Activated CD4-positive, alpha-beta T cell treated with anti-CD3 and anti-CD28 coated beads for 1 hour (primary cell): ENCODE measurements at places on chromosomes 16 and 17.

DNA sequence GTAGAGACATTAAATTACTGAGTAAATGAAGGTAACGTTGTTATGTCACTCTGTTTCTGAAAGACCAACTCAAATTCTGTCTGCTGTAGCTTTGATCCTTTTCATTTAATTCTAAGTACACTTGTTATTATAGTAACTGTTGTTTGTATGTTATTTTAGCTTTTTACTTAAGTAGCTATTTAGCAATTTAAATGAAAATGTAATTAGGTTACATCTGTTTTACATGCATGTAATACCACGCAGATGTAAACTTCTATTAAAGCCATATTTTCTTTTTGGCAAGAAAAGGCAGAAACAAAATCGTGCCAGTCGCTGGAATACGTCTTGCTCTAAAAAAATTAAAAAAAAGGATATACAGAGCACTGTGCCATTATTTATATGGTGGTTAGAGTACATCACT is 282.8 kb downstream of the FTO start:
- no peak for DNase-seq

GRCh38 chr16:55125818-55126385 is 195.2 kb downstream of the IRX5 start:
- DNase-seq = no peak

DNA sequence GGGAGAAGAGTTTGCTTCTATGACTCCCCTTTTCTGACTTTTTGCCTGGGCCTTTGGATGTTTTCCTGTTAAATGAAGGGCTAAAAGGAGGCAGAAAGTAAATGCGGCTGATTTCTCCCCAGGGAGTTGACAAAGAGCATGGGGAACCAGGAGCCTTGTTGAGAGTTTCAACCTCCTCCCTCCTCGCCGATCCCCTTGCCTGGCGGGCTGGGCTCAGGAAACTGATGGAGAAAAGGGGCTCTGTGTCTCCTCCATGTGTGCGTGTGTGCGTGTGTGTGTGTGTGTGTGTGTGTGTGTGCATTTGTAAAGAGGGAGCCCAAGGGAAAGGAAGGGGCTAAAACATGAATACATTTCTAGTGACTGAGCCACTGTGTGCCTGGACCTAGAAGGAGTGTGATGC is 94.5 kb downstream of the ZDHHC7 start:
- no peak for DNase-seq

DNA sequence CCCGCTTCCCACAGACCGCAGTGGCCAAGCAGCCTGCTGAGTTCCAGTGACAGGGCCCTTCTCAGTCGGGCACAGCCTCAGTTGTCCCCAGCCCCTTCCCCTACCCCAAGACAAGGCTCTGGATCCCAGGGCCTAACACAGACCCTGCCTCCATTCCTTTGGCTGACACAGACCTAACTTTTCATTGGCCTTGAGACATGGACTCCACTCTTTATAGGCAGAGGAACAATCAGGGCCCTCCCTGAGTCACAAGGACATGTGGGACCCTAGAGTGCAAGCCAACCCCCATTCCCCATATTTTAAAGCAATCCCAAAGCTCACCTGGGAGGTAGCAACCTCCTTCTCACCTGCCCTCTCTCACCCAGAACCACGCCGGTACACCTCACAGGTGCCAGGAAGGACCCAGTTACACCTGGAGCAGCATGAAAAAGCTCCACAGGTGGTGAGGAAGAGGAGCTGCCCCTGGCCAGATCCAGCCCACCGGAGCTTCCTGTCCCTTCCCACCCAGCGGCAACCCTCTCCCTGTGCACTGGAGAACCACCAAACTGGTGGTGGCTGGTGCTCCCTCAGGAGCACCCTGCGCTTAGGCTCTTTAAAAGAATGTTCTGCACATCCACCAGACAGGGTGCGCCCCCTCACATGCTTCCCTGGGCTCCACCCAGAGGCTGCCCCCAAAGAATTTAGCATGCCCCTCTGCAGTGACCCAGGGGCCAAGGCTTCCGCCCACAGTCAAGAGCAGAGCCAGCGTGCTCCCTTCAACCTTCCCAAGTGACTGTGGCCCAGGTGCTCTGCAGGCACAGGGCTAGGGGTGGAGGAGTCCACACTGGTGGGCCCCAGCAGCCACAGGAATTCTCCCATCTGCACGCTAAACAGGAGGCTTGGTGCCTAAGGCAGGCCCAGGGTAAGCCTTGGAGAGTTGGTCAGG is 3.4 kb downstream of the MNT start:
- DNase-seq = no peak

DNA sequence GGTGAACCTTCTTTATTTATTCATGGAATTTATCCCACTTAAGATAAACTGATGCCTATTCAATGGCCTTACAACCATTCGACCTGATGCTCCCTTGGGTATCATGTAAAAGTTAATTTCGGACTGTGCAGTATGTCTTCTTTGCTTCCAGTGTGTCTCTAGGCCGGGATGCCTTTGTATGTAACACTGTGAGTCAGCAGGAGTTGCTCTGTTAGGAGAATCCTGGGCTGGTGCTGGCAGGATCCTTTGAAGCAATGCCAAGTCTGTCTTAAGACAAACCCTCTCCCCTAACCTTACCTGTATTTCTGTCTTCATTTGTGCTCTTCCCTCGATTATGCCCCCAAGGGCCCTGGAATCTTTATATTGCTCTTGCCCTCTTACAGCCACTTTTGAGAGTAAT is 37.9 kb upstream of the ABCA8 start:
- no peak for DNase-seq

GRCh38 chr17:71966459-71967313 is 154.1 kb upstream of the SOX9 start:
- DNase-seq = no peak

DNA sequence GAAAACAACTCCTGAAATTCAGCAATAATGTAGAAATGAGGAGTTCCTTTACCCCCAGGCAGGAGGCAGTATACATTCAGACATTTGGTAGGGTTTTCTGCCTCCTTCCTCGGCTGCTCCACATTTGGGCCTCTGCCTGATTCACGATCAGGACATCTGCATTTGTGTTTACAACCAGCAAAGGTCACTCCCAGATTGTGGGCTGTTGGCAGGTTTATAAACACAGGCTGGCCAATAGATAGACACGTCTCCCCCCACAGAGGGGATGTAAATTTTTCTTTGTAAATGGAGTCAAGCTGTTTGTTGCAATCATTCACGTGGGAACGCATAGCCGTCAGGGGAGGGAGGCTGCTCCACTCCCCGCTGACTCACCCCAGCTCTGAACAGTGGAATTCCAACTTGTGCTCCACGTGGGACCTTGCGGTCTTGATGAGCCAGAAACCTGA is 252.1 kb upstream of the N4BP1 start:
- no peak for DNase-seq

GRCh38 chr16:22278441-22279230 is 18.6 kb upstream of the POLR3E start:
- DNase-seq = no peak

- DNase-seq = no peak
These were observed 22.7 kb downstream of the TRPV3 start for GRCh38 chr17:3534881-3535252.

DNA sequence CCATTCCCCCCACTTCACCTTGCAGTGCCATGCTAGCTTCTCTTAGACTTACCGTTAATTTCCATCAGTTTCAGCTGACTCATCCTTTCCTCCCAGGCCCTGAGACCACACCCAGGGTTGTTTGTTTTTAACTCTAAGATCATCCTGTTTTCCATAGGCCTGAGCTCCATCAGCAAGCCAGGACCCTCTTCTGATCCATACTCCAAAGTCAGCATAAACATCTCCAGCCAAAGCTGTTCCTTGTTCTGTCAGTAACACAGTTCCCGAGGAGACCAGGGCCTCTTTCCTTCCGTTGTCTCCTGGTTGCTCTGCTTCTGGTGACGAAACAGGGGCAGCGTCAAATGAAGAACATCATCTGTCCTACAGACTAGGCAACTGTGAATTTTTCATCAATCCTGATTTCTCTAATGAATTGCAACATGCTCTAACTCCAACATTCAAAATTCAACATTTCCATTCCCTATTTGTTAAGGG is 83.8 kb upstream of the HNF1B start:
- DNase-seq = no peak

GRCh38 chr16:53080345-53081031 is 25.7 kb downstream of the CHD9 start:
- DNase-seq = no peak

- DNase-seq = no peak
These were observed 26.3 kb downstream of the VPS53 start for GRCh38 chr17:688100-688989.

GRCh38 chr17:58960068-58960467 is 146.6 kb downstream of the TRIM37 start:
- DNase-seq = no peak
